GM10248 (cell line): ENCODE measurements at places on chromosomes 4 and X.

DNA sequence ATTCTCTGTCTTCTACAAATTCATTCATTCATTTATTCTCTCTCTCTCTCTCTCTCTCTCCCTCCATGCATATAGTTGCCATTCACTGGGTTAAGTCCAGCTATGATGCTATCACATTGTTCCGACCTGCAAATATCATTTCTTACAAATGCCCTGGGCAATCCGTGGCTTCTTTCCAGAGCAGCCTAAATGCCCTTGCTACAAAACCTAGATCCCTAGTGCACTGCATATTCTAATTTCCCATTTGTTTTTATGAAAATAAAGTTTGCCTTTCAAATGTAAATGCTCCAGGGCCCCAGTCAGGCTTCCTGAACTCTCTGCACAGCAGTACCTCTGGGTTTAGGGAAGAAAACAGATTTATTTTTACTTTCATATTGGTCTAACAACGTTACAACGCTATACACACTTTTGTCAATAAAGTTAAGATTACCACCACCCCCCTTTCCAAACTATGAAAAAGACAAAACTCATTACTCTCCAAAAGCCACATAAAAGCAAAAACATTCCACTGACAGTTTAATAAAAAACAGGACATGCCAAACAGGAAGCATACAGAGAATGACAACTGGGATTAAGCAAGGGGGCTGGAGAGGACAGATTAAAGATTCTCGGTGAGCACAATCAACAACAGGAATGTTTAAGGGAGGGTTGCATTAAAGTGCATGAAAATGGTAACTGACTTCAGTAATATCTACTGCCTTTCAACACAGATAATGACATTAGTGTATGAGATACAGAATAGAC lies 104.3 kb downstream of the USP46 start:
- no peak for DNase-seq

- DNase-seq: no peak
Measured at GRCh38 chrX:9797384-9798360, 11.4 kb downstream of the SHROOM2 start.

DNA sequence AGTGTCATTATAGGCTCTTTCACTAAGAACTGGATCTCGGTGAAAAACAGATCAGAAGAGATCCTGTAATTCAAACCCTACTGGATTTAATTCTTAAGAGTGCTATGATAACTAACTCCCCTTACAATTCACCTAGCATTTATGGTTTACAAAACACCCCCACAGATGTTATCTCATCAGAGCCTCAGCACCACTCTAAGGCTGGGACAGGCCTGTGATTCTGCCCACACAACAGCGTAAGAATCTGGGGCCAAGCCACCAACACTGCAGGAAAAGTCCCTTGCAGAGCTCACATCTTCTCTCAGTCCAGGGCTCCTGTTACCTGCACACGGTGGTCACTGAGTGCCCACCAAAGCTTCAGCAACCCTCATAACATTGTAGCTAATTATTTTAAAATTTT lies 8.9 kb downstream of the MFAP3L start:
- no peak for DNase-seq

DNA sequence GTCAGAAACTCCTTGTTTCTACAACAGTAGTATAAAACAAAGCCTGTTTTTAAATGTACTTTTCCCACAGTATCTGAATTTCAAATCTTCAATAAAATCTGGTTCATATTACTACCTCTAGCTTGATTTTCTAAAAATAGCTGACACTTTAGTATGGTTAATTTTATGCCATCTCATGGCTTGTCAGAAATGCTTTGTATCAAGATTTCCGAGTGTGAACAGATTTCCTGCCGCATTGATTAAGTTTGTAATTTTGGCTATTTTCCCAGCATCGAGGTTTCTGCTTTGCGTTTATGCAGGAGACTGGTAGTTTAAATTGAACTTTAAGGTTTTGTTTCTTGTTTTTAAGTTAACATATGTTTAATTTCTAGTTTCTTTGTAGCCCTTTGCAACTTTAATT lies 44.2 kb downstream of the CLCN3 start:
- no peak for DNase-seq

- DNase-seq: no peak
Measured at GRCh38 chr4:142044271-142044670, 407.9 kb downstream of the IL15 start.

DNA sequence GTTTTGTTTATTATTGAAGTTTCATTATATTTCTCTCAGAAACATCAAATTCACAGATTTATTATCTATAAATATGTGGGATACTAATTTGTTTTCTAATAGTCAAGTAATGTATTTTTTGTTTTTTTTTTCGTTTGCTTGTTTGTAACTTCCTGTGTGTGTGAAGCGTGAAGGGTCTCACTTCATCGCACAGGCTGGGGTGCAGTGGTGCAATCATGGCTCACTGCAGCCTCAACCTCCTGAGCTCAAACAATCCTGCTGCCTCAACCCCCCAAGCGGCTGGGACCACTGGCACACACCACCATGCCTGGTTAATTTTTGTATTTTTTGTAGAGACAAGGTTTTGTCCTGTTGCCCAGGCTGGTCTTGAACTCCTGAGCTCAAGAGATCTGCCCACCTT lies 55.1 kb downstream of the SH3RF1 start:
- DNase-seq: no peak

- DNase-seq: no peak
Measured at GRCh38 chrX:65769564-65770292, 102.3 kb downstream of the MSN start.

DNA sequence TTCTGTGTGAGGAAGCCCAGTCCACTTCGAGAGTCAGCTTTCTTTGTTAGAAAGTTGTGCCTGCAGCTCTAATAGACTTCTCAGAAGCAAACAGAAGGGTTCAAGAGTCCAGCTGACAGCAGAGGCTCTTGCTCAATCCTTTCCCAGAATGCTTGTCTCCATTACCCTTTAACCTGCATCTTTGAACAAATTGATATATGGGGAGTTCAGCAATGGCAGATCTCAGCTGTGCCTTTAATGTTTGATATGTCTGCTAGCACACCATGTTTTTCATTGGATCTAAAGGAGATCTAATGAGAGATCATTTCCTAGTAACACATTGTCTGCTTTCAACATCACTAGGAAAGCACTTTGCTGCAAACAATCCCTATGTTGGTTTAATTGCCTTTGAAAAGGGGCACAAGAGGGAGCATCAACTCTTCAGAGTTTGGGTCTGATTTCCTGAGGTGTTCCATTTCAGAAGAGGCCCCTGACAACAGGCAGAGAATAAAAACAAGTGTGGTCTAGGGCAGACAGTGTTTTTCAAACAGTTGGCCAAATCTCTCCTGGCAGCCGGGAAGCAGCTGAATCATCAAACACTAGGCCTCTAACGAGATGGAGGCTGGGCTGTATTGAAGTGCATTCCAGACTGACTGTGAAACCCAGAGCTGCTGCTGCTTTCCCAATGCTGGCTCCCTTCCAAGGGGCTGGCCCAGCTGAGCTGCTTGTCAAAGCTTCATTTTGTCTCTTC lies 55.5 kb downstream of the LUZP4 start:
- DNase-seq: no peak

GRCh38 chrX:134932528-134933217 lies 58.1 kb upstream of the SMIM10 start:
- no peak for DNase-seq

DNA sequence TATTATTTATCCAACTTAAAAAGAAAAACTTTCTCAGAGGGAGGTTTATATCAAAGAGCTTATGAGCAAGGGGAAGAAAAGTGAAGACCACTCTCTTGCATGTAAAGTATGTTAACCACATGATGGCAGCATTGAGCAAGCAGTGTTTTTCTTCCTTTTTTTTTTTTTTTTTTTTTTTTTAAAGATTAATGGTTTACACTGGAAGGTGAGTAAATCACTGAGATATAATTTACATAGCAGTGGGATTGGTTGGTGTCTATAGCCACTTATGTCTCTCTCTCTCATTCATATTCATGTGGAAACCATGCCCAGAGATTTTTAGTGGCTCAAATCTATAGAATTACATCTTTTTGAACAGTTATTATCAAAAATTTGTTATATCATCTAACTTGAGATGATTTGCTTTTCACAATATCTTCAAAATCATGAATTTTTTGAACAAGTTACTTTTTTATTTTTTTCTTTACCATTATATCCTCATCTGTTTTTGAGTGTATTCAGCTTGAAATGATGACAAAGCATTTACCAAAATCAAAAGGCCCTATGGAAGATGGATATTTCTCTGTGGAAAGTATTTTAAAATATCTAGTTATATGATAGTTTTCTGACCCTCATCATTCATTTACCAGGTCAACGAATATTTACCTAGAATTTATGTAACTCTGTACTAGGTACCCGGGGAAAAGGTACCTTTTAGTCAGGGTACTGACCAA lies 31.6 kb downstream of the MTHFD2L start:
- peak; percentile 29 for DNase-seq

DNA sequence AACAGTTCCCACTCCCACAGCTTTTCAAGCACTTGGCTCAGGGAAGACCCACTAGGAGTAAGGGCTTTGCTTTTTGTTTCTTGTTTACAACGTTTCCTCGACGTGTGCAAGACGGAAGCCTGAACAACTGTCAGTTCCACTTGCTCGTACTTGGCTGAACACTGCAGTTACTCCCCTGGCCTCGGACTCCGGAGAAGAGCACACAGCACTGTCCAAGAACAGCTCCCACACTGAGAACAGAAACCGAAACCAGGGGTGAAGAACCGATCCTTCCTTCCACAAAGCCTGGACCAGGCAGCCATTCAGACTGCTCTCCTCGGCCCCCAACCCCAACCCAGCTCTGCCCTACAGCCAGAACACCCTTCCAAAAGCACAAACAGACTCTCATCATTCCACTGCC lies 25.5 kb downstream of the IRF2 start:
- peak; percentile 47 for DNase-seq

- DNase-seq: no peak
Measured at GRCh38 chrX:54494989-54495813, 833 bp downstream of the FGD1 start.

GRCh38 chr4:153794006-153794405 lies 5.1 kb upstream of the SFRP2 start:
- no peak for DNase-seq

DNA sequence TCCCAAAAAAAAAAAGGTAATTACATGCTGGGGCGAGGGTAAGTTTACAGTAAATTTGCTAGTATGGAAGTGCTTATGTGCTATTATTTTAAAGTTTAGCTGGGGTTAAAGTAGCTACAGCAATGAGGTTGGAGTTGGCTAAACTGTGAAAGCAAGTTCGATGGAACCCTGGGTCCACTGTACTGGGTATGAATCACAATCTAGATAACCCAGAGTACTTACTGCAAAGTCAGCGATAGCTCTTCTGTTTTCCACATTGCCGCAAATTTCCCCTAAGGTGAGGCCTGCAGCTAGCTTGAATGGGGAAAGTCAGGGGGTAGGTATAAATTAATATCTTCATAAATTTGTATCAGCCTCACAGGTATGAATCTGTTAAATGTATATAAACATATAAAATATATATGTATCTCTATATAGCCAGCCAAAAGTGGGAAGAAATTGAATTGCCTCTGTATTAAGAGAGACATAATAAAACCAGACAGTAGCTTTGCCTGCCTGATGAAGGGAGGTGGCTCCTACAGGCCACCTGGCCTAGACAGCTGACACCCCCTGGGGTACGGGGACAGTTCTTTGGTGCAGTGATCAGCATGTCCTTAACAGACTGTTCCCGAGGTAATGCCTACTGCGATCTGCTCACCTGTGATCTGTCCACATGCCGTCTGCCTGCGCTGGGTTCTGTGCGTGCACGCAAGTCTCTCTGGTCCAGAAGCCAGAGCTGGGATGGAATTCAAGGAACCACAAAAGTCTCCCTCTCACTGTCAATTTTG lies 30.6 kb downstream of the CLRN2 start:
- DNase-seq: no peak
